ENCODE measurements at places on chromosomes 4 and X. TPM values are rescaled to one million over a fixed set of nuclear protein-coding genes. Genes with fewer than 3 reads are reported as not detected.

Gene NLGN4X
- total RNA-seq: under 0.01 TPM

Gene FAM149A
- total RNA-seq: 9.4 TPM

Gene STOX2
- total RNA-seq: 0.66 TPM

Gene FRG2
- not detected for total RNA-seq

Gene ADH7
- total RNA-seq: not detected

Gene PLK4
- total RNA-seq: 1.3 TPM

Gene FHIP1A
- total RNA-seq: under 0.01 TPM

Gene WAS
- 0.17 TPM for total RNA-seq

Gene ANOS1
- total RNA-seq: under 0.01 TPM

Gene ASMT
- not detected for total RNA-seq

Gene EDNRA
- total RNA-seq: 0.77 TPM

Gene ADGRL3
- 0.26 TPM for total RNA-seq

Gene SCRG1
- total RNA-seq: 0.17 TPM

Gene POU3F4
- not detected for total RNA-seq

Gene PCDH7
- total RNA-seq: 9.0 TPM

Gene MAGEB6B
- total RNA-seq: not detected

Gene HMGN5
- total RNA-seq: 1.7 TPM

Gene PCDH19
- 0.26 TPM for total RNA-seq

Gene PHOX2B
- total RNA-seq: not detected

Gene CITED1
- 0.17 TPM for total RNA-seq

Gene CEP135
- total RNA-seq: 5.9 TPM

Gene IGSF1
- not detected for total RNA-seq

Gene FAM236A
- not detected for total RNA-seq

Gene TCEAL8
- 100 TPM for total RNA-seq

Gene MAGEA4
- total RNA-seq: not detected

Gene ARAP2
- 3.0 TPM for total RNA-seq

Gene GPR34
- not detected for total RNA-seq

Gene FANCB
- 6.4 TPM for total RNA-seq

Gene TMSB15A
- 3.6 TPM for total RNA-seq

Gene GC
- total RNA-seq: not detected

Gene INTS12
- 19.0 TPM for total RNA-seq

Gene RHOH
- not detected for total RNA-seq

Gene SPP1
- total RNA-seq: 0.26 TPM

Gene EDA
- 0.26 TPM for total RNA-seq
